ENCODE measurements at places on chromosomes 5 and 9.
A peak's percentile ranks its signal among the peaks of the same experiment; 100 is the strongest.

- DNase-seq = no peak
Measured at GRCh38 chr5:87099291-87099839, 168.3 kb upstream of the RASA1 start.

GRCh38 chr5:116404792-116405191, 169.8 kb downstream of the SEMA6A start:
- no peak for DNase-seq

- DNase-seq = no peak
Measured at GRCh38 chr9:111559000-111559610, 34.1 kb downstream of the ZNF483 start.

- DNase-seq = peak; percentile 17
Measured at GRCh38 chr5:59768152-59769040, 125.1 kb downstream of the PDE4D start.

DNA sequence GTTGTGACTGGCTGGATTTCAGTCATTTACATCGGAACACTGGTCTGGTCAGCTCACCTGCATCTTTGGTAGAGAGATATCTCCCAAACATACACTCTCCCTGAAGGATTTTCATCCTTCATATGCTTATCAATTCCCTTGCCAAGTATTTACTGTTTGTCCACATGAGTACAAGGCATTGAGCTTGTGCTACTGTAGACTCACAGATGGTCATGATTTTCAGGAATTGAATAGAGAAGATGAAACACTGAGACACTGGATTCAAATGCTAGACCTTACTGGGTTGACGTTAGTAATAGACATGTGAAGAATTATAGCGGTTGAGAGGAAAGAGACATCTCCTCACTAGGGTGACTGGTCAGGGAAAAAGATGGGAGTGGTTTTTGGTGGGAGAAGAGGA, 62.9 kb upstream of the ABL1 start:
- DNase-seq = no peak

DNA sequence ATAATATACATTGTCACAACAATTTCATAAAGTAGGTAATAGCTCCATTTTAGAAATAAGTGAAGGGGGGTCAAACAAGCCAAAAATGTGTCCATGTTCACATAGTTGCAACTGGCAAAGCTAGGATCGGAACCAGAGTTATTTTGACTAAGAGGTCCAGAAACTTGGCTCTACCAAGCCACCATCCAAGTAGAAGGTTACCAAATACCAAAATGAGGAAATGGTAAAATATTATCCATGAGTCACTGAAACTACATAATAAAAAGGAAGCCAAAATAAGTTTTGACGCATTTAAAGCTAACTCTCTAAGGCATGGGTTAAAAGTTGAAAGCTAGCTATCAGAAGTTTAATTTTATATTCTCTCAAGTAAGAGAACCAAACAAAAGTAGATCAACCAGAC, 886.9 kb upstream of the DMAC1 start:
- peak; percentile 51 for DNase-seq

DNA sequence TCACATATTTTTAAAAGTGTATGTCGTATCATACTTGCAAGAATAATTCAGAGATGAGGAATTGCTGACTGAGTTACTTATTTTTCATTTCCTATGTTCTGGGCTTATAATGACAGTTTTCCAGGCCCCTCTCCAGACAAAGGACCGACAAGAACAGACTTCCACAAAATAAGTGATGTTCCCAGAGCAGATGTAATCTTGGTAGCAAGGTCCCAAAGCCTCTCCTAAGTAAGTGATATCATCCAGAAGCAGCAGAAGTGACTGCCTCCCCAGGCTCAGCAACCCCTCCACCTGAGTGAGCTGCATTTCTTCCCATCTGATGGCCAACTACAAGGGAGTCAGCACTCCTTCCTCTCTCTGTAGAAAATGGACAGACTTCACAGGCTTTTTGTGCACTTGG, 57.1 kb downstream of the SEMA6A start:
- no peak for DNase-seq

Measured in suppressor macrophage treated with lipopolysaccharide for 4 hours (primary cell).